ENCODE measurements at places on chromosomes 4 and X.

DNA sequence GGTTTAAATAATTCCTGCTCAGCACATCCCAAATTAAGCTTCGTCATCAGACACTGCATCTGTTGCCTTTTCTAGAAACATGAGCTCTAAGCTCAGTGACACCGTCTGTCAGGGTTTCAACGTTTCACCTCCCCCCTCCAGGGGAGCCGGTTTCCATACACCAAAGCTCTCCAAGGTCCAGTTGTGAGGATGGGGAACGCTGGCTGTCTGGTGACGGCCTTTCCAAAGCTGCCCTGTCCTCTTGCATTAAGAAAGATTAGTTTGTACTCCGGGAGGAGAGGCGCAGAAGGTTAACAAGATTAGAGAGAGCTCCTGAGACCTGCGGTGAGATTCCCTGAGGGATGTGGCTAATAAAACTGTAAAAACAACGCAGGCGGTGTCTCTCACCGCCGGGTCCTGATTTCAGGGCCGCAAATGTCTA is 43.2 kb downstream of the ASMT start:
- DNase-seq = no peak

- no peak for DNase-seq
Measured at GRCh38 chr4:41718907-41719306, 29.6 kb downstream of the PHOX2B start.

GRCh38 chrX:79412972-79413371 is 45.8 kb upstream of the ITM2A start:
- DNase-seq = no peak

- no peak for DNase-seq
Measured at GRCh38 chr4:142372530-142373260, 473.4 kb downstream of the INPP4B start.

GRCh38 chr4:98452091-98452490 is 190.9 kb downstream of the RAP1GDS1 start:
- no peak for DNase-seq

DNA sequence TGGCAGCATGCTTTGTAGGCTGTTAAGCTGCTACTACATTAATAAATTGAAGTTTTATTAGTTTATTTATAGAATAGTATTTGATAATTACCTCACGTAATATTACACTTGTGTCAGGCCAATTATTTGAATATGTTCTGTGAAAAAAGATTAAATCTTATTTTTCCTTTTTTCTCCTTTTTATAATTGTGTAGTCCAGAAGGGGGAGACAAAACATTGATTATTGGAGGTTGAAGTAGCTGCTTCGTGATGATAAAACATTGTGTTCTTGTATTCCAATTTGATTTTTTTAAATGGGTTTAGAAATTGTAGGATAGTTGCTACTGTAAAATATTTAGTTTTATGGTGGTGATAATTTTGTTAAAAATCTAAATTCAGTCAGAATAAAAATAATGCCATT is 85.7 kb downstream of the DIAPH2 start:
- DNase-seq = no peak

DNA sequence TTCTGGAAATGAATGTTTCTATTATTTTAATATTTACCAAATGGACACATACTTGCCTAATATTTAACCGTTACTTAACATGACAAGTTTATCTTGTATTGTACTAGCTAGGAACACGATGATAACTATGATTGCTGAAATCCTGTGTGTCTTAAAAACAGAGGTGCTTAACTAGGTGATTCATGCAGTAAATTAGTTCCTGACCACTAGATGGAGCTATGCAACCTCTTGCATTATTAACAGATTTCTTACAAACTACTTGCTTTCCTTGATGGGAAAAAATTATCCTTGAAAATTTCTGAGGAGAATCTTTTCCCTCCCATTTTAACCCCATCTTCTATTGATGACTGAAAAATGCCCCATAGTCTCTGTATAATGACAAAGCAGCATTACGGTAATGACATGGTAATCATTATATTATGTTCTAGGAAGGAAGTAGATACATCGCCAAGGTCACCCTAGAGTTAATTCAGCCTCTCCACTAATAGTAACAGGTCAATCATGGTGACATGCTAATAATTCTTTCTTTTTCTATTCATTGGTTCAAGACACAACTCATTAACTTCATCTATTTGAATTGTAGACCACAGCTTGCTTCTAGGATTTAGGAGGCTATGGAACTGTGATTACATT is 844.2 kb downstream of the RAPGEF2 start:
- DNase-seq = peak; percentile 49

DNA sequence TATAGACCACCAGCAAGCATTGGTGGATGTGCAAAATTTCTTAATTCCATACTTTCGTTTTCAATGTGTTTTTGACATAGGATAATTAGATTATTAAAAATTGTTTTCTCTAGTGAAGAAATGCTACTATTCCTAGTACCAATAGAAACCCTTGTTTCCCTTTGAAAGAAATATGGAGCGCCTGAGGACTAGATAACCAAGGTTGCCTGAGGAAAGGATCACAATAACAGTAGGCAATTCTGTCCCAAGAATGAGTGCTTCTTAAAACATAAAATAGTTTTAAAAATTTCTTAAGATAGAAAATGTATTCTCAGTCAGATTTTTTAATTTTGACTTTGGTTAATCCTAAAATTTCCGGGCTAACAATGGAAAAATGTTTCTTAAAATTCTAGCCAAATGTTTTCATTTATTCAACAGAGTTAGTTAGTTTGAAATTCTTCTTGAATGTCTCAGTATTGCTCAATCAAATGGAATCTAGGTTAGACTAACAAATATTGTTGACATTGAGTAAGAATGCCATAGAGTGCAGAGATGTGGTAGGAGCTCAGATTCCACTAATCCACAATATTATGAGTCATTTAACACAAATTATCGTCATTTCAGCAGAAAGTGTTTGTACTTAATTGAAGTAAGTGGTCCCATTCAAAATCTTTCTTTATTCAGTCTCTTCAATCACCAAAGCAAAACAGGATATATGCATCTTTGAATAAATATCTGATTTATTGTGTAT is 666.0 kb downstream of the GRID2 start:
- DNase-seq = peak; percentile 88

- no peak for DNase-seq
Measured at GRCh38 chr4:113053883-113054282, 4.4 kb downstream of the ANK2 start.

DNA sequence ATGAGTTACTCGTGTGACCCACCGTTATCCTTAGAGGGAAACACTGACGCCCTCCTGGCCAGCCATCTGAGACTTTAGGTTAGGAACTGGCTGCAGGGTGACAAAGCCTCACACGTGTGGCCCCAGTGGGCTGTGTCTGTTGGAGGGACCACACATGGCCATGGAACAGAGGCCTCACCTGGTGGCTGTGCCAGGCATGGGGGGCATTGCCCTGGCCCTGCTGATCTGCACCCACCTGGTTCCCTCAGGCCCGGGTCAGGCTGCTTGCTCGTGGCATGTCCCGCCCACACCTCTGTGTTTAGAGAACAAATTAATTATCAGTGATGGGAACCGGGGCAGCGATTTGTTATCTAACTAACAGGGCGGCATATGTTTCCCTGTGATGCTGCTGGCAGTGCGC is 100.9 kb upstream of the PSAPL1 start:
- DNase-seq = no peak

DNA sequence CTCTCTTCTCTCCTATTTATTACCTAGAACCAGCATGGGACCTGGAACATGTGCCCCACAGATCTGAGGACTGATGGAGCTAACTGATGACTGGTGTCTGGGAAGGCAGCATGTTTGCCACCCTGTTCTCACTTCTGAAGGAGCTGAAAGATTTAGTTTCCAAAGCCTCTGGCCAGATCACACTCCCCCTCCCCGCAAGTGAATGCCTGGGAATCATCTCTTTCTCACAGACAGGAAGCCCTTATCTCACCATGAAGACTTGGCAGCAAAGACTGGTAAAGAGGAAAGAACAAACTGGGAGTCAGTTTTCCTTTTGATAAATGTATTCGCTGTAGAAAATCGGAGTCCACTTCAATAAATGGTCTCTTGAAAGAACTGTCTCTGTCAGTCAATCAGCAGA is 21.0 kb upstream of the PCYT1B start:
- no peak for DNase-seq

GRCh38 chr4:139550724-139551429 is 5.1 kb downstream of the SETD7 start:
- no peak for DNase-seq
